RWPE2 (cell line): ENCODE measurements at places on chromosomes 12 and 14.

- DNase-seq, result peak; percentile 85
Observed at GRCh38 chr14:68232300-68233055, 412.9 kb downstream of the RAD51B start.

- no peak for DNase-seq
Observed at GRCh38 chr12:13547283-13547682, 350.8 kb downstream of the EMP1 start.

DNA sequence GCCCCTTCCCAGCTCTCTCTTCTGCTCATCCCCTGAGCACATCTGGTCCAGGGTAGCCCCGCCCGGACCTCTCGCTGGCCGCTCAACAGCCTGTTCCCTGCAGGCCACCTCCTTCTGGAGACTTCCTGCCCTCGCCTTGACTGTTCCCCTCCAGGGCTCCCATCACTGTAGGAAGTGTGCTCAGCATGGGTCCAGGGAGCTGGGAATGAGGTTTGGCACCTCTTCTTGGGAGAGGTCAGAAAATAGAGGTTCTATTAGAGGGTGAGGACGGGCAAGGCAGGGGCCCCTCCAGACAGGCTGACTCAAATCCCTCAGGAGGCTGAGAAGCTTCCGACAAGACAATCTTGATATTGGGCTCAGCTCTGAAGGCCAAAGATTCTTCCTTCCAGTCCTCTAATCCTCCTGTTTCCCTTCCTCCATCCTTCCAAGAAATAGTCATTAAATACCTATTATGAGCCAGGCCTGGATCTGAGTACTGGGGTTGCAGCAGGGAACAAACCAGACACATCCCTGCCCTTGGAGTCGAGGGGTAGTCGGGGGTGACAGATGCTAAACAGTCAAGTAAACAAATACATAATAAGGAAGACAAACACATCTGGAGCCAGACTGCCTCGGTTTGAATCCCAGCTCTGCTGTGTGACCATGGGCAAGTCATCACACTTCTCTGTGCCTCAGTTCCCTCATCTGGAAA, 30.6 kb downstream of the CMKLR1 start:
- no peak for DNase-seq

GRCh38 chr12:106914796-106915634, 40.7 kb upstream of the TMEM263 start:
- DNase-seq, result no peak

DNA sequence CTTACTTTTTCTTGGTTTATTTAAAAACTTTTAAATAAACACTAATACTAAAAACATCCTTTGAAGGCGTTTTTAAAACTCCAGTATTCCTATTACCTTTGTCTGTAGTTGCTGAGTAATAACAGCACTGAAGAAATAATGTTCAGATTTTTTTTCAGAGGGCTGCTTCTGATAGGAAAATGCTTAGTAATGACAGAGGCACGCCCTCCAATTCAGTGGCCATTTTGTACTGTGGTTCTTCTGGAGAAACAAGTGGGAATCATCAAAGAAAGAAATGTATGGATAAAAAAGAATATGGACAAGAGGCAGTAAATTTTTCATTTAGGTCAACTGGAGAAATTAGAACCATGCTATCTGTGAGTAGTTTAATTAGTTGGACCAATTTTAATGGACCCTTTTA, 13.6 kb downstream of the VEZT start:
- no peak for DNase-seq

DNA sequence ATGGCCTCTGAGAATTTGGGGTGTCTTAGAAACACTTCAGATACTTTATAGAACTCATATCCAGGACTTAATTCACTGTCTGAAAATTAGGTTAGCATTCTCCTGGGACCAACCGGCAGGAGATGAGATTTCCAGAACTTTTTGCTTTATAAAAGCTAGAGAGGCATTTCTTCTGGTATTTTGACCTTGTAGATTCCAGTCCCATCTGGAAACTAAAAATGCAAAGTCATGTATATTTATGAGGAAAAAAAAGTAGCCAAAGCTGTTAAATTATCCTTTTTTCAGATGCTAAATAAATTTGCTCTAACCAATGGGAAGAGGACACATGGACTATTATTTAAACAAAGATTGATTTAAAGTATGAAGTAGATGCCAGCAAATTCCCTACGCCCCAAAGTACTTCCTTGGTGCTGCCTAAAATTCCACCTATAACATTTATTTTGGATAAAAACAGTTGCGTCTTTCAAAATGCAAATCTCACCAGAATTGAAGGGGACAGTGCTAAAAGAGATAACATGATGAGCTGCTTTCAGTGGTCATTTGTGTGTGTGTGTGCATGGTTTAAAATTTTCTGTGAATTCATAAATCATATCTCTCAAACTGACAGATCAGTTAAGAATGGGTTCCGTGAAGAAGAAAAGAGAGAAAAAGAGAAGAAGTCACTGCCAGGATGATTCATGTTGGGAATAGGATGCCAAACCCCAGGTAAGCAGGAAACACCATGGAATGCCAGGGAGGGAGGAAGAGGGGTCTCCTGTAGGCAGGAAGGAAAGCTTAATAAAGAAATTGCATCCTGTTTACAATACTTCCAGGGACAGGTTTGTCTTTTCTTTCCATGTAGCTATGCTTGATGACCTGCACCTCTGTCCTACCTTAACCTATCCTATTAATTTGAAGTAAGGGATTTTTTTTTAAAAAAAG, 97.7 kb upstream of the RGS6 start:
- no peak for DNase-seq

DNA sequence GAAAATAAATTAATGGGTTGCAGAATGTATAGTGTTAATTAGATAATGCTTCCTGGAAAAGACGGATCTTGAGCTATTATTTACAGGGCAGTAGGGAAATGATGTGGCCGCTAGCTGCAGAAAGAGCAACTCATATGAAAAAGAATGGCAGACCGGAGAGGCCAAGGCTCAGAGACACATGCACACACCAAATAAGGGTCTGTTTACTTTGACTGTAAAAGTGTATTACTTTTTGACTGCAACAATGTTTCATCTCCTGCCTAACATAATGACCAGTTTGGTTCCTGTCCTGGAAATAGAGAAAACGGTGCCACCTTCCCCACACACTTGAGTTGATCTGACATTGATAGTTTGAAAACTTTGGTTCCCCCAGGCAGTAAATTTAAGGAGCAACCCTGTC, 290.9 kb downstream of the CACNA1C start:
- DNase-seq, result no peak

DNA sequence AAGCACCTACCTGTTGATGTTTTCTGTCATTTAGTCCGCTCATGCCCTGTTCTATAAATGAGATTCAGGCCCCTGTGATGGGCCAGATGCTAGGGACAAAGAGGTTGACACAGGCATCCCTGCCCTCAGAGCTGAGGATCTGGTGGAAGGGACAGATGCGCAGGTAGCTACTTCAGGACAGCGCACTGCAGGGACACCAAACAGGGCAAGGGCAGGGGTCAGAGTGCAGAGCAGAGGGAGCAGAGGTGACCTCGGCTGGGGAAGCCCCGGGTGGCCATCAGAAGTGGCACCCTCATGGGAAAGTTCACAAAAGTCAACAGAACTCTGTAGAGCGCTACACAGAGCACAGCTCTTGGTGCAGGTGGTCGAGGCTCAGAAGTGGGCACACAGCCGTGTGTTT, 5.6 kb upstream of the PNMA1 start:
- DNase-seq, result no peak

- no peak for DNase-seq
Observed at GRCh38 chr14:56341766-56342493, 223.7 kb downstream of the PELI2 start.

- no peak for DNase-seq
Observed at GRCh38 chr14:38250331-38250730, 5.6 kb downstream of the CLEC14A start.
